ENCODE measurements at places on chromosomes 12 and 14. TPM values are rescaled to one million over a fixed set of nuclear protein-coding genes. Genes with fewer than 3 reads are reported as not detected.

DNA sequence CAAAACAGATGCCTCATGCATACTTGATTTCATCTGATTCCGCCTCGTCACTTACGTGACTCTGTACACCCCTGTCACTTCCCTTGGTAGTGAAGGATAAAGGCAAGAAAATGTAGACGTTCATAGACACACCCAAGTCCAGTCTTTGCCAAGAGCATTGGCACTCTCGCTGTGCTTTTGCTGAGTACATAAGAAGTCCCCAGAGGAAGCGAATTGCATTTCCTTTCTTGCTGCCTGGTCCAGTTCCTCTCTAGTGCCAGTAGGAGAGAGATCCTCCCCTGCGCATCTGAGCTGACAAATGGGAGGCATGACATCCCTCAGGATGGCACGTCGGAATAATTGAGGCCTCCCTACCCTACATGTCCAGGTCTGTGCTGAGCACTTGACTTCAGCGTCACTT lies 21.3 kb upstream of the RIN3 start:
- DNase-seq, result no peak
- no peaks in the 10 kb centered on the region for H3K27me3 ChIP-seq
- no peak overlapping the region for H3K27ac ChIP-seq
- no peaks in the 10 kb centered on the region for H3K4me1 ChIP-seq
- no peaks in the 10 kb centered on the region for H3K36me3 ChIP-seq

DNA sequence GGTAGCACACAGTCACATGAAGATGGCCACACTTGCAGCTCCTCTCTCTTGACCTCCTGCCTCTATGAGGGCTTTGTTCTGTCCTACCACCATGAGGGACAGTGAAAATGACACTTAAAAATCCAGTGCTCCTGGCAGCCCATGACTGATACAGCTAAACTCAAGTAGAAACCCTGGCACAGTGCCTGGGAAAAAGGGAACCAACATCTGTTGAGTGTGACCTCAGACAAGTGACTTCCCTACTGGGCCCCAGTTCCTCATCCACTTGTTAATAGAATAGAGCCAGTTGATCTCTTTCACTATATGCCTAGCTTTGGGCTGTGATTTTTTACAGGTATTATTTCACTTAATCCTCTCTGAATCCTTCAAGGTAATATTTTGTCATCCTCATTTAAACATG lies 4.8 kb downstream of the GUCY2C start:
- no peaks in the 10 kb centered on the region for H3K4me1 ChIP-seq
- no peaks in the 10 kb centered on the region for H3K27me3 ChIP-seq
- no peak overlapping the region for H3K27ac ChIP-seq
- H3K4me3 ChIP-seq, result no peak overlapping the region

DNA sequence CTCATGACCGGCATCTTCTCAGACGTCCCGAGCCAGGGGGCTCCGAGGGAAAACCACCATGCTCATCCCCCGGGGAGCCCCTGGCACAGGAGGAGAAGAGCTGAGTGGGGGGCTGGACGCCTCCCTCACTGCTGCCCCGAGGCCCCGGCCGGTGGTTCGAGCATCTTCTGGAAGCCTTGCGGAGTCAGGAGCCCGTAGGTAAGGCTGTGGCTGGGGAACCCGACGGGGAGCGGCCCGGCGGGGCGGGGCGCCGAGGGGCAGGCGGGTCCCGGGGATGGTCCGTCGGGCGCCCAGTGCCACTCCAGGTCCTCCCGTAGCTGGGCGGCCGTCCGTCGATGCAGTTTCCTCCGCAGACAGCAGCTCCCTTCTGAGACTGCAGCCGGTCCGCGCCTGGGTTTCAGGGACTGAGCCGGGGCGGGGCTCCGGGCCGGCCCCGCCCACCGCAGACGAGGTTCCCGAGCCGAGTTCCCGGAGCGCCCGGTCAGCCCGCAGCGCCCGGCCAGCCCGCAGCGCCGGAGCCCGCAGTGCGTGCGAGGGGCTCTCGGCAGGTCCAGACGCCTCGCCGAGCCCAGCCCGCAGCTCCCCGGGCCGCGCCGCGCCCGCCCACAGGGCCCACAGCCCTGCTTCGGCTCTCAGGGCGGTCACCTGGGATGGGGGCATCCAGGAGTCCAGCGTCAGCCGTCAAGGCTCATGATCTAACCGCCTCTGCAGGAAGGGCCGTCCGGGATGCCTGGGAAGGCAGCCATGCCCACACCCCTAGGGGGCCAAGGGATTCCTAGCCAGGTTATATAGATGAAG lies at the start of gene PGF:
Gene PGF, minus strand, starts transcription at position 369 of the 798 bp plus-strand sequence. Its CDS starts 355 bp downstream, at position 14.
- H3K4me1 ChIP-seq, result peaks cover 15% of the 10 kb centered on the region
- peak within 1 kb of the TSS; percentile 92 for H3K4me3 ChIP-seq
- no peaks in the 10 kb centered on the region for H3K36me3 ChIP-seq
- no peaks in the 10 kb centered on the region for H3K27me3 ChIP-seq
- peak; percentile 77 for DNase-seq

DNA sequence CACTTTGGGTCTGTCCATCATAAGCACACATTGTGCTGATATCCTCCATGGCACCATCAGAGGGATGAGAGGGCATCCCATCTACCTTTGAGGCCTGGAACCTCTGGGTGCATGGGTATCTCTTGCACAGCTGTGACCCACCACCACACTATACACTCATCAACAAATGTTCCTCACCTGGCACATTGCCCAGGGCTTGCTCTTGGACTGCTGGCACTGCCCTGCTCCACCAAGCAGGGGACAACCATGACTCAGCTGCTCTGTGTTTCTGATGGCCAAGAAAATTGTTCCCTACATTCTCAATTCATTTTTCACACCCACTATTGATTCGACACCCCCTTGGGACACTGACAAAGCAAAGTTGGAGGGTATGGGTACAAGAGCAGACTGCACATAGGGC lies 155.5 kb downstream of the PTPRO start:
- H3K36me3 ChIP-seq, result no peaks in the 10 kb centered on the region
- no peak for DNase-seq
- no peak overlapping the region for H3K4me3 ChIP-seq

DNA sequence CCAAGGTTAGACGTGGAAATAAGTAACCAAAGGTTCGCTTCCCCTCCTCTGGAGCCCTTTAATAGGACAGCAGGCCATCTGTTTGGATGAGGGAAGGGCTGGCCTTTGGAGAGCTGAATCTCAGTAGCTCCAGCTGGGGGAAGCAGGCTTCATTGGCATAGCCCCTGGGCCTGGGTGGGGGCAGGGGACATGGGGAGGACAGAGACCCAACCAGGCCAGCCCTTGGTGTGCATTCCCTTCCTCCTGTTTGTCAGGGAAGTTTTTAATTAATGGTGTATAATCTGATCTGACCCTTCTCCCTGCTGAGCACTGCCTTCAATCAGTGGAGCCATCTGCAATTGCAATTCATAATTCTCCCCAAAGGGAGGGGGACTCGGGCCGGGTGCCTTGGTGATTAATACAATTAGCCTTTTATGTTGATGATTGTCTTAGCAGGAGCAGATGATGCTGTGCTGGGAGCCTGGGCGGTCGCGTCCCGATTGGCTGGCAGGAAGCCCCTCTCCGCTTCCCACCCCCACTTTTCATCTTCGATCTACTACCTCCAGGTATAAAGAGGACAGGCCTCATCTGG lies 6.4 kb downstream of the AQP6 start:
- H3K4me1 ChIP-seq, result peaks cover 7% of the 10 kb centered on the region
- DNase-seq, result no peak
- H3K4me3 ChIP-seq, result no peak overlapping the region
- no peaks in the 10 kb centered on the region for H3K36me3 ChIP-seq
- H3K27ac ChIP-seq, result no peak overlapping the region

DNA sequence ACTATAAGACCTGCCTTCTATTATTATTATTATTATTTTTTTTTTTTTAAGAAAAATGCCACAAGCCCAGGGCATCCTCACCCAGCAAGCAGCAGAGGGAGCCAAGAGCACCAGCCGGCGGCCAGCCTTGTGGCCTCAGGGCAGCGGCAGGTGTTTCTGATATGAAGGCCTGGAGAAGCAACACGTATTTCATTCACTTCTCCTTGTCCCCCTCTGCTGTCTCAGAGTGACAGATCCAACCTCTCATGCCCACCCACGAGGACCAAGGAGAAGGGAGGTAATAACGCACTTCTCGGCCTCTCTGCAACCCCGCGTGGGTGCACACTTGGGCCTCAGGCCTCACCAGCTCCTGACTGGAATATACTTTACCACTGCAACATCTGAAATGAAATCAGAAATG lies 25.4 kb downstream of the CDC42BPB start:
- H3K4me1 ChIP-seq, result peaks cover 7% of the 10 kb centered on the region
- peak overlapping the region; percentile 47 for H3K27ac ChIP-seq
- H3K36me3 ChIP-seq, result no peaks in the 10 kb centered on the region
- no peaks in the 10 kb centered on the region for H3K27me3 ChIP-seq
- no peak overlapping the region for H3K4me3 ChIP-seq

DNA sequence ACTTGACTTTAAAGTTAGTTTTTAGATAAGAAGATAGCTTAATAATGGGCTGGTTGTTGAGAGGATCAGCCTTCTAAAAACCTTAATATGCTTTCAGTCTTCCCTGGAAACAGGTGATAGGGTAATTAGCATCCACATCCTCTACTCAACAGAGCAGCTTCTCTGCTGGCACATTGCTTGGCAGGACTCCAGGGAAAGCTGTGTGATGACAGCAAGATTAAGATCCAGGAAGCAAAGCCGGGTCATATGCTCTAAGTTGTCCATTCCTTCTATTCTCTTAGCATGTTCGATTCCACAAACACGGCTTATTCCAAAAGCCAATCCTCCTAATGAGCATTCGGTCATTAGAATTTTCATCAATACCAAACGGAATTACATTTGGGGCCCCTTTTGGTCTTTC lies 87.0 kb downstream of the HMGA2 start:
- no peak overlapping the region for H3K4me3 ChIP-seq
- H3K36me3 ChIP-seq, result peaks cover 14% of the 10 kb centered on the region
- no peaks in the 10 kb centered on the region for H3K27me3 ChIP-seq

GRCh38 chr14:29925736-29926135 lies 1.9 kb downstream of the PRKD1 start:
- H3K4me3 ChIP-seq, result peak overlapping the region; percentile 97
- H3K27ac ChIP-seq, result peak overlapping the region; percentile 85
- no peaks in the 10 kb centered on the region for H3K27me3 ChIP-seq
- H3K36me3 ChIP-seq, result no peaks in the 10 kb centered on the region
- peaks cover 55% of the 10 kb centered on the region for H3K4me1 ChIP-seq
- no peak for DNase-seq

- H3K4me3 ChIP-seq, result no peak overlapping the region
- H3K27ac ChIP-seq, result no peak overlapping the region
- no peaks in the 10 kb centered on the region for H3K27me3 ChIP-seq
- no peak for DNase-seq
- peaks cover 3% of the 10 kb centered on the region for H3K4me1 ChIP-seq
- H3K36me3 ChIP-seq, result no peaks in the 10 kb centered on the region
These were observed 13.1 kb downstream of the DPF3 start for GRCh38 chr14:72880820-72881219.

- no peak overlapping the region for H3K4me3 ChIP-seq
- H3K27ac ChIP-seq, result no peak overlapping the region
- H3K4me1 ChIP-seq, result peaks cover 27% of the 10 kb centered on the region
- no peaks in the 10 kb centered on the region for H3K27me3 ChIP-seq
- DNase-seq, result no peak
These were observed 58.1 kb downstream of the TRHDE start for GRCh38 chr12:72330301-72330700.

- no peaks in the 10 kb centered on the region for H3K27me3 ChIP-seq
- H3K4me3 ChIP-seq, result no peak overlapping the region
- no peak for DNase-seq
- no peak overlapping the region for H3K27ac ChIP-seq
These were observed 13.0 kb upstream of the TRAF3 start for GRCh38 chr14:102764220-102764671.

GRCh38 chr12:108530161-108530560 lies 15.1 kb downstream of the FICD start:
- no peak overlapping the region for H3K4me3 ChIP-seq
- H3K27ac ChIP-seq, result no peak overlapping the region
- H3K36me3 ChIP-seq, result peaks cover 92% of the 10 kb centered on the region
- H3K4me1 ChIP-seq, result peaks cover 21% of the 10 kb centered on the region
- H3K27me3 ChIP-seq, result no peaks in the 10 kb centered on the region
- DNase-seq, result no peak

GRCh38 chr12:91889059-91889458 lies 256.6 kb downstream of the BTG1 start:
- no peaks in the 10 kb centered on the region for H3K27me3 ChIP-seq
- no peak overlapping the region for H3K4me3 ChIP-seq
- H3K27ac ChIP-seq, result no peak overlapping the region

DNA sequence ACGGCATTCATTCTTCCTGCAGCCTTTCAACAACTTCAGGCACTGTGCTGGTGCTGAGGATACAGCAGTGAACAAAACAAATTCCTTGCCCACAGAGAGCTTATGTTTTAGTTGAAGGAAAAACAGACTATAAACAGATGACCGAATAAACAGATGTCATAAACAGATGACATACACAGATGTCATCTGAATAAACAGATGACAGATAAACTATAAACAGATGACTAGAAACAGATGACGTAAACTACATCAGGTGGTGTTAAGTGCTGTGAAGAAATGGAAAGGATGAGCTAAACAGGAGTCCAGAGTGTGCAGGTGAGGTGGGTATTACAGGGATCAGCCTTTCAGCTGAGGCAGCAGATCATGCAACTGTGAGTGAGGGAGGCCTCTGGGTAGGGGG lies 80.9 kb downstream of the FAR2 start:
- no peaks in the 10 kb centered on the region for H3K27me3 ChIP-seq
- no peak overlapping the region for H3K4me3 ChIP-seq
- no peak for DNase-seq
- peaks cover 12% of the 10 kb centered on the region for H3K4me1 ChIP-seq

DNA sequence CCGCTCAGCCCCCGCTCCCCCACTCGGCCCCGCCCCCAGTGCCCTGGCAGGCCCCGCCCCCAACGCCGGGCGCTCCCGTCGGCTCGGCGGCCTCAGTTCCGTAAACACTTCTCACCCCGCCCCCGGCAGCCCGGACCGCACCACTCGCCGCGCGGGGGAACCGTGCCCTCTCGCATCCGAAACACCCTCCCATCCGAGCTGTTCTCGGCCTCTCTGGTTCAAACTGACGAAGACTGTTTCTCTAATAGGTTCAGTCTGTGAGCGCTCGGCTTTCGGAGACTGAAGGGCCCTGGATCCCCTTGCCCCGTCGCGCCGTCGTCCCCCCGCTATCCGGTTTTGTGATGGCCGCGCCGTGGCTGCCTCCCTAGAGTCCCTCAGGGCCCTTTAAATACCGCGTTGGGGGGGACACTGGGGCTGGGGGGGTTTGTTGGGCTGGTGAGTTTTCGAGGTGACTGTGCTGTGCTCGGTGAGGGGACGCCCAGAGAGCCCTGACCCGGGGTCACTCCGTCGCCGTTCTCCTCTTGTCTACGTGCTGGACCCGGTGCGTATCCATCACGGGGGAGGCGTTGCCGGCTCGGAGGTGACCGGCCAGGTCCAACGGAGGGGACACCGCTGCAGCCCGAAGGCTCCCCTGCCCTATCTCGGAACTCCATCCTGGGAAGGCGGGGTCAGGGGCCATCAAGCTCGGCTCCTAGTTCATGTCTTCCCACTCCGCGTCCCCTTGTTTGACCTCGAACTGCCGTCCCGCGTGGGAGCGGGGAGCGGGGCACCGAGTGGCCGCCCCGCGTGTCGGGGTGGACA lies at the start of gene TCP11L2:
Gene TCP11L2, plus strand, starts transcription at position 333 of the 801 bp plus-strand sequence. CDS start 8,343 bp downstream, outside the sequence.
- no peaks in the 10 kb centered on the region for H3K36me3 ChIP-seq
- H3K27me3 ChIP-seq, result no peaks in the 10 kb centered on the region
- H3K27ac ChIP-seq, result peak within 1 kb of the TSS; percentile 99
- DNase-seq, result peak; percentile 82

GRCh38 chr12:48977290-48978281 lies 536 bp upstream of the WNT1 start:
- H3K27ac ChIP-seq, result no peak overlapping the region
- no peaks in the 10 kb centered on the region for H3K36me3 ChIP-seq
- peaks cover 32% of the 10 kb centered on the region for H3K4me1 ChIP-seq
- peak overlapping the region; percentile 32 for H3K4me3 ChIP-seq
- DNase-seq, result peak; percentile 71

ADAM20 gene
- 0.48 TPM for total RNA-seq

IFT81 gene
- 32.9 TPM for total RNA-seq

LRRC10 gene
- total RNA-seq, result not detected

CBLN3 gene
- 0.80 TPM for total RNA-seq

IL22 gene
- total RNA-seq, result not detected

CCDC88C gene
- total RNA-seq, result 36.8 TPM

NEUROD4 gene
- total RNA-seq, result not detected

JPH4 gene
- total RNA-seq, result not detected
